ENCODE measurements at places on chromosomes 7 and 10.

GRCh38 chr10:4151466-4151865 lies 366.5 kb upstream of the KLF6 start:
- DNase-seq = no peak

DNA sequence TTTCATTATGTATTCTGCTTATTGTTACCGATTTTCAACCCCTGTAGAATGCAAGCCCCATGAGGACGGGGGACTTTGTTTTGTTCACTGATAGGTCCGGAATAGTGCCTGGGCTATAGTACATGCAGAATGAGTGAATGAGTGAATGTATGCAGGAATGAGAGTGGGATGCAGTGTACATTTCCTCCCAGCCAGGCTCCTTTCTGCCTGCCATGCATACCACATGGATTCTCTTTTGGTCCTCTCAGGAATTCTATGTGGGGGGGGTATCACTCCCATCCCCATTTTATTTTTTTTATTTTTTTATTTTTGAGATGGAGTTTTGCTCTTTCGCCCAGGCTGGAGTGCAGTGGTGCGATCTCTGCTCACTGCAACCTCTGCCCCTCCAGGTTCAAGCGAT lies 16.7 kb downstream of the TRIM56 start:
- DNase-seq = no peak

DNA sequence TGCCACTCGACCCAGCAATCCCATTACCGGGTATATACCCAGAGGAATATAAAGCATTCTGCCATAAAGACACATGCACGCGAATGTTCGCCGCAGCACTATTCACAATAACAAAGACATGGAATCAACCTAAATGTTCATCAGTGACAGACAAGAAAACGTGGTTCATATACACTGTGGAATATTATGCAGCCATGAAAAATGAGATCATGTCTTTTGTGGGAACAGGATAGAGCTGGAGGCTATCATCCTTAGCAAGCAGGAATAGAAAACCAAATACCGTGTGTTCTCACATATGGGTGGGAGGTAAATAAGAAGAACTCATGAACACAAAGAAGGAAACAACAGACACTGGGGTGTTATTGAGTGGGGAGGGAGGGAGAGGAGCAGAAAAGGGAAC lies 84.7 kb downstream of the SLC16A9 start:
- DNase-seq = no peak

DNA sequence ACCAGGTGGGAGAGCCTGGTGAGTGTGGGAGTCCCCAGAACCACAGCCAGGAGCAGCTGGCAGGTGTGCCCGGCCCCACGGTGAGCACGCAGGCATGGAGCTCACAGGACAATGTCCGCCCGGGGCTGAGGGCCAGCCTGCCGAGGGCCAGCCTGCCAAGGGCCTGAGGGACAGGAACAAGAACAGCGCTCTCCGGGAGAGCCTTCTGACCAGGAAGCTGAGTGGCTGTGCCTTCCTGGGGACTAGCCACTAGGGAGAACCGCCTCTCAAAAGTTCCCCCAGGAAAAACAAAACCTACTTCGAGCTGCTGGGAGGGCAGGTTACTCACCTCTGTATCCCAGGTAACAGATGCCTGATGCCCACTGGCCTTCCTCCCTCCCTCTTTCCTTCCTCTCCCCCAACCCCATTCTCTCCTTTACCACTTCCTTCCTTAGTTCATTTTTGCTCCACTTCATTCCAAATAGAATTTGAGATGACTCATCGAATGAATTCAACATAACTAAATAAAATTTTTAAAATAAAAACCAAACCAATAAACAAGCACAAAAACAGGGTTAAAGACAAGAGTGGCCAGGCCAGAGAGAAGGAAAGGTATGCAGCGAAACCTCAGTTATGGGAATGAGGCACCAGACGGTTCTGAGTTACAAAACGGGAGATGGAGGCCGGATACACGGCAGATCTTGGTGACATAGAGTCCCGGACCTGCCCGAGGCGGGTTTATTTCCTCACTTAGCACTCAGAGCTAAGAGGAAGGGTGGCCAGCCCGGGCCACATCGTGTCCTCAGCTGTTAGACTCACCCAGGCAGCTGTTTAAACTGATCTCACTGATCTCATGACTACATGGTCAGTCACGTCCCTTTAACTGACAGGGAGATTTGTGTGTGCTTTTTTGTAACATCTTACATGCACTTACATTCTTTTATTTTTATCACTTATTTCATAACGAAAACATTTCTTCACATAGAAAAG lies 128.5 kb downstream of the TNS3 start:
- DNase-seq = no peak

DNA sequence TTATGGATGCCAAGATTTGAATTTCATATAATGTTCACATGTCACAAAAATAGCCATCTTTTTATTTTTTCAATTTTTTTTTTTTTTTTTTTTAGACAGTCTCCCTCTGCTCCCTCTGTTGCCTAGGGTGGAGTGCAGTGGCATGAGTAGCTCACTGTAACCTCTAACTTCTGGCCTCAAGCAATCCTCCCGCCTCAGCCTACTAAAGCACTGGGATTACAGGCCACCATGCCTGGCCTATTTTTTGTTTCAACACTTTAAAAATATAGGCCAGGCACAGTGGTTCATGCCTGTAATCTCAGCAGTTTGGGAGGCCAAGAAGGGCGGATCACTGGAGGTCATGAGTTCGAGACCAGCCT lies 246.3 kb downstream of the SKIDA1 start:
- no peak for DNase-seq

DNA sequence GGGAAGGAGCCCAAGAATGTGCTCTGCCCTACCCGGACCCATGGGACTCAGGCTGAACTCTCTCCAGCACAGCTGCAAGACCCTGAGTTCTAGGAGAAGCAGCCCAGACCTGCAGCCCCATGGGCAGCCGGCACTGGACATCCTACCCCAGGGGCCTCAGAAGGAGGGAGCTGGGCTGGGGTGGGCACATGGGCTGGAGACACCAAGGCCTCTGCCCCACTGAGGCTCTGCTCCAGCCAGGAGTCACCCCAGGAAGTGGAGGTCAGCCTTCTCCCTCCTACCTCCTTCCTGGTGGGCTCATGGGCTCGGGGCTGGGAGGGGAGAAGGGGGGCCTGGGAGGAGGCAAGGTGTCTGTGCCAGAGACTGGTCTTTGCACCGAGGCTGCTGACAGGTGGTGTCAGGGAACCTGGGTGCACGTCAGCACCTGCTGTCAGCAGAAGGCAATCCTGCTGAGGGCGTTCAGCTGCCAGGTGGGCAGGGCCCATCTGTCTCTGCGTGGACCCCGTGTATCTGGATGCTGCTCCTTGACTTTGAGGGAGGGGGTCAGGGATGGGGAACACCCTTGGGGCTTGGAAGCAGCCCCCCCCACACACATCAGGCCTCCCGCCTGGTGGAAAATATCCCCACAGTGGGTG lies 95.2 kb downstream of the PDGFA start:
- DNase-seq = no peak

GRCh38 chr7:103989785-103990767 lies 618 bp upstream of the RELN start:
- no peak for DNase-seq

DNA sequence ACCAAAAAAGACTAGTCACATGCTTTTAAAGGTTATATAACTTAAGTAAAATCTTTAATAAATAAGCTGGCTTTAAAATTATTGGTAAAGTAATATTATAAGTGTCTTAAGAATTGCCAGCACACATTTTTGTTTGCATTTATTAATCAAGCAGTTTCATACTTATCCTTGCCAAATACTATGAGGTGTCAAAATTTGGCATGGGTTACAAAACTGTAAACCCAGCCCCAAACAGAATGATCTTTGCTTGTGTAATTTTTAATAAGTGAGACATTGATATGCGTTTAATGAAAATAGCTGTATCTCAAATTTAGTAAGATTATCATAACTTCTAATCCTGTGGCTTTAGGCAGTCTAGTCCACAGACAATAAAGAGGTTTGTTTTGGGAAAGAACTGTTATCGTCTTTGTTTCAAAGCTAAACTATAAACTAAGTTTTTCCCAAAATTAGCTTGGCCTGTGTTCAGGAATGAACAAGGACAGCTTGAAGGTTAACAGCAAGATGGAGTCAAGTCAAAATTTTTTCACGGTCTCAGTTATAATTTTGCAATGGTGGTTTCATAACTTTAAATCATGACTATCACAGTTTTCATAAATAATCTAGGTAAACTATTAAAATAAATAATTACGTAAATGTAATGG lies 72.8 kb downstream of the ST8SIA6 start:
- DNase-seq = no peak

DNA sequence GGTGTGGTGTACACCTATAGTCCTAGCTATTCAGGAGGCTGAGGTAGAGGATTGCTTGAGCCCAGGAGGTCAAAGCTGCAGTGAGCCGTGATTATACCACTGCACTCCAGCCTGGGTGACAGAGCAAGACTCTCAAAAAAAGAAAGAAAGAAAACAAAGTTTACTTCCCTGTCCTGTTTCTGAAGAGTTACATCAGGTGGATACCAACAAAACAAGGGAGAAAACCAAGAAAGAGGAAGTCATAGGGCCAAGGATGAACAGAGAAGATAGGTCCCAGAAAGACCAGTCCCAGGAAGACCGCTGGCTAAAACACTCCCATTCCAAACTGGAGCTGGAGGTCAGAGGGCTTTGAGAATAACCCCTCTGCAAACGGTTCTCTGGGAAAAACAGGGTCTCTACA lies 13.5 kb downstream of the MACROH2A2 start:
- DNase-seq = no peak

DNA sequence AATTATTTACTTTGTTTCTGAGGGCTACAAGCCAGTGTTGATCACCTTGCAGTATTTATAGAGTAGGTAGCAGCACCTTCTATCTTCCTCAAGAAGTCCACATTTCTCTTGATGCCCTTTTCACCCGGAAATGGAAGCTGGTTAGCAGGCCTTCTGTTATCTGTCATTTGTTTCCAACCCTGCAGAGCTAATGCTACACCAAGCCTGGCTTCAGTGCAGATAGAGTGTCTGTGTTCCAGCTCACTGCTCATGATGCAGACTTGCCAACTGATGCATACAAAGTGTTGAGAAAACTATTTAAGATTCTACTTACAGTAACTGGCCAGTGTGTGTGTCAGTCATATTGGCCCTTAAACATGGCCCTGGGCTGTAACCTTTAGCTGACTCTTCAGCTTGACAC lies 301.0 kb downstream of the LHFPL3 start:
- no peak for DNase-seq

DNA sequence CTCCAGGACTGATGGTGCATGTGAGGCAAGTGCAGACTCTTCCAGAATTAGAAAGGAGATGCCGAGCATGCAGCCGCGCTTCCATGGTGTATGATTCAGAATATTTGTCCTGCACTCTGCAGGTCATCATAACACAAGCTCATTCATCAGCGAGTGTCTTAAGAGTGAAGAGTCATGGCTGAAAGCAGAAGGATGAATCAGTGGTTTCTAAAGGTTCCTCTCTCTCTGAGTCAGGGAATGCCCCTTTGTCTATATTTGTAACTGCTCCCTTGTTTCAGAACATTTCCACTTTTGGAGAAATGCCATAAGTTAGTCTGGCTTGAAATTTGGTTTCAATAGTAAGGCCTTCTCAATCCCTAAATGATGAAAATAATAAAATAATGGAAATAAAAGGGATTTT lies 52.3 kb downstream of the HECW1 start:
- DNase-seq = no peak

DNA sequence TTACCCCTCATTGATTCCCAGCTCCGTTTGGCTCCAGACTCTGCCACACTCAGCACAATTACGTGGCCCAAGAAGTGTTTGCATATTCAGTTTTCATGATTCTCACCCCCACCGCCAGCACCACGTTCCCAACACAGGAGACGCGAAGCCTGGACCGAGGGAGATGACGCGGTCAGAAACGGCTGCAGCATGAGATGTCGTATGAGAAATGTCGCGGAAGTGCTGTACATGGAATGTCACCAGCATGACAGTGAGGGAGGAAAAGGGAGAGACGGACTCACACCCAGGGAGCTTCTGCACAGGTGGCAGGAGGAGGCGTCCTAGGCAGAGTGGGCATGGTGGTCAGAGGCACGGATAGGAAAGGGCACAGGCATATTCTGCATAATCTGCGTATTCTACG lies 188.3 kb downstream of the WDR37 start:
- DNase-seq = no peak

DNA sequence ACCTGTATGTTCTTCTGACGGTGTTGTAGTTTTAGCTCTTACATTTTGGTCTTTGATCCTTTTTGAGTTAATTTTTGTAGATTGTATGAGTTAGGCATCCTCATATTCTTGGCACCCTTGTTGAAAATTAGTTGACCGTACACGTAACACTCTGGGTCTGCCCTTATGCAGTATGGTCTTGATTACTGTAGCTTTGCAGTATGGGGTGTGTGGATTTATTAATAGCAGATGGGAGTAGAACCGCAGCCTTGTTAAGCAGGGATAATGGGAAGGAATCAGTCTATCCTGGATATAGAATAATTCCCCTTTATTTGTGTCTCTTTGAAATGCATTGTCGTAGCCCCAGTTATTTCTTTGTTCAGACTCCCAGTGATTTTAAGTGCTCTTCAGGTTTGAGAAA lies 95.5 kb downstream of the UBE3C start:
- DNase-seq = no peak

DNA sequence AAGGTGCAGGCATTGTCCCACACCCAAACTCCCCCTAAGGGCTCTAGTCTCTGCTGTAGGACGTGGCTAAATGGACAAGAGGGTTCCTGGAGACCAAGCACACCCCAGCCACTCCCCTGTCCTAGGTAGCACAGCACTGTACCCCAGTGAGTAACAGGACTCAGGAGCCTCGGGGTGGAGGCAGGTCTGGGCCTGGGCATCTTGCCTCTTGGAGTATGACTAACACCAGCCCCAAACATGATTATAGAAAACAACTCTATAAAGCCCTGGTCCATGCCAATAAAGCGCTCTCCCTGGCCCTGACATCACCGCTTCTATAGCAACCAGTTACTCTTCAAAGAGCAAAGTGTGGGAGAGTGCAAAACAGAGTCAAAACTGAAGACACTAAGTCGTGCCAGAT lies 195.0 kb downstream of the CALN1 start:
- DNase-seq = no peak

DNA sequence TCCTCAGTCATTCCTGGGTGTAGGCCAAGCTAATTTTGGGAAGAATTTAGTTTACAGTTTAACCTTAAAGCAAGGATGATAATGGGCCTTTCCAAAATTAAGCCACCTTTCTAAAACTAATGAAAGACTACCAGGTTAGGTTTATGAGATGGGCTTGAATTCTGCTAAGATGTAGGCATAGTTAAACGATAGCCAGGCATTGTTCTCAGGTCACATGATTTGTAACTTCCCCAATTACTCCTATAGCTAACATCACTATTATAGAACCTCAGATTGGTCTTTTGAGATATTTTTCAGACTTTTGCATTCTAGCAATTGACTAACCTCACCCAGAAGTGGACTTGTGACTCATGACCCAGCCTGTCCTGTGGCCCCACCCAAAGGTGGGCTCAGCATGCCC lies 7.0 kb upstream of the NUB1 start:
- DNase-seq = no peak

- DNase-seq = no peak
These were observed 162.9 kb downstream of the EGFR start for GRCh38 chr7:55181762-55182161.

GRCh38 chr7:1533547-1534329 lies 3.2 kb downstream of the MAFK start:
- no peak for DNase-seq

GRCh38 chr7:25171071-25171470 lies 46.0 kb upstream of the CYCS start:
- DNase-seq = no peak
